ENCODE measurements at places on chromosomes 6 and 20.

GRCh38 chr20:33437141-33437911, 6.2 kb downstream of the SNTA1 start:
- no peak for DNase-seq

GRCh38 chr6:110310861-110311446, 47.2 kb downstream of the METTL24 start:
- no peak for DNase-seq

GRCh38 chr6:84390334-84390733, 162.9 kb upstream of the CEP162 start:
- DNase-seq: no peak

- DNase-seq: no peak
Observed at GRCh38 chr6:169029861-169030260, 223.8 kb downstream of the THBS2 start.

- DNase-seq: no peak
Observed at GRCh38 chr6:156645097-156645496, 132.1 kb upstream of the ARID1B start.

DNA sequence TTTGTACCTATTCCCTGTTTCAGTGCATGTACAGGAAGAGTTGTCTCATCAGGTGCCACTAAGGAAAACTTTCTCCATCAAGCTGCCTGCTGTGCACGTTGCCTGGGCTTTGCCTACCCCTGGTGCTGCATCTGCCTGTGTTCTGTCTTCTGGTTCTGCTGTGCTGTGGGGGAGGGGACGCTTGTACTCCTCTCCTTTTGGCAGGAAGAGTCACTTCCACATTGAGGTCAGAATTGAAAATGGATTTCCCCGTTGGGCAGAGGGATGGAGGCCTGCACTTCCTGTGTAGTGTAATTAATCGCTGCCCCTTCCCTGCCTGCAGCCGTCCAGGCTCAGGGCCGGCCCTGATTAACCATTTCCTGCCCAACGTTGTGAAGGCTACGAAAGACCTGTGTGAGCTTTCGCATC, 153.3 kb downstream of the SCML4 start:
- no peak for DNase-seq

DNA sequence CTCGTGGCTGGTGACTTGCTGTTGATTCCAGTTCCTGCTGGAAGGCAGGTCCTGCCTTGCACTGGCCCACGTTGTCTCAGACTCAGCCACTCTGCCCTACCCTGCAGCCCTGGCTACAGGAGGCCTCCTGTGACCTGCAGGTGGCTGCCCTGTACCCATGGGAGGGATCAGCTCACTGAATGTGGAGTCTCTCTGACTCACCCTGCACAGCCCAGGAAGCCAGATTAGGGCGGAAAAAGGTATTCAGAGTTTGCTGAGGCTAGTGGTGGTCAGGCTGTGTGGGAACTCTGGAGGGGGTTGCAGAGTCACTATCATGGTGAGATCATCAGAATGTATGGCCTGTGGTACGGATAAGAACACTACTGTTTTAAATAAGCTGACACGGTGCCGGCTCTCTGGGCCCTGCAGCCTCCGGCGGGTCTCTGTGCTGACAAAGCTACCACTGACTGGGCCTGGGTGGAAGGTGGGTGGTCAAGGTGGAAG, 24.7 kb upstream of the PYGB start:
- peak; percentile 9 for DNase-seq

- no peak for DNase-seq
Observed at GRCh38 chr6:53567701-53568100, 22.8 kb upstream of the GCLC start.

Measured in stimulated activated CD8-positive, alpha-beta memory T cell treated with anti-CD3 and anti-CD28 coated beads, Interleukin-7, amount 100 ng/mL, for 24 hours (primary cell).